Right lobe of liver (tissue), 6 donors: ENCODE measurements at places on chromosomes 7 and 10.

DNA sequence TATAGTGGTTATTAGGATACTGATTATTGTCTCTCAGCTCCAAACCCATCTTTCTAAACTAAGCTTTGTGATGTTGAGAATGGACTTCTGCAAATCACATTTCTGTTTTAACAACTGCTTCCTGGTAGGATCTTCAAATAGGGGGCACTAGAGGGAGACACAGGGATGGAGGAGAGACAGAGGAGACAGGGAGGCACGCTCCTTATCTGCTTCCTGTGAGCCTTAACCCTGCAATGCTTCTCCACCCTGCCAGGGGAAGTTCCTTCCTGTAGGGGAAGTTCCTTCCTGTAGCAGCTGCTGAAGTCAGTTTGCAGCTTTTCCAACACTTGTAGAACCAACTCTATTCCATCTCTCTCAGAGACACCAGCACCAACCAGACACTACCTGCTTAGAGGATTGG is 847.2 kb downstream of the CCSER2 start:
- H3K4me3 ChIP-seq = no peak overlapping the region
- H3K27me3 ChIP-seq = no peaks in the 10 kb centered on the region
- no peaks in the 10 kb centered on the region for H3K4me1 ChIP-seq
- no peaks in the 10 kb centered on the region for H3K36me3 ChIP-seq
- no peak overlapping the region for H3K27ac ChIP-seq

- no peaks in the 10 kb centered on the region for H3K36me3 ChIP-seq
- H3K4me3 ChIP-seq = no peak overlapping the region
- H3K27me3 ChIP-seq = no peaks in the 10 kb centered on the region
- peaks cover 7% of the 10 kb centered on the region for H3K4me1 ChIP-seq
Measured at GRCh38 chr10:6400821-6401465, 179.1 kb downstream of the PRKCQ start.

- H3K4me3 ChIP-seq = no peak overlapping the region
- peak overlapping the region; percentile 35 for H3K27ac ChIP-seq
- no peaks in the 10 kb centered on the region for H3K4me1 ChIP-seq
Measured at GRCh38 chr7:16264036-16264819, 157.1 kb downstream of the CRPPA start.

- DNase-seq = no peak
- no peak overlapping the region for H3K4me3 ChIP-seq
- H3K27ac ChIP-seq = no peak overlapping the region
- no peaks in the 10 kb centered on the region for H3K36me3 ChIP-seq
Measured at GRCh38 chr7:40815512-40815911, 680.7 kb downstream of the SUGCT start.

DNA sequence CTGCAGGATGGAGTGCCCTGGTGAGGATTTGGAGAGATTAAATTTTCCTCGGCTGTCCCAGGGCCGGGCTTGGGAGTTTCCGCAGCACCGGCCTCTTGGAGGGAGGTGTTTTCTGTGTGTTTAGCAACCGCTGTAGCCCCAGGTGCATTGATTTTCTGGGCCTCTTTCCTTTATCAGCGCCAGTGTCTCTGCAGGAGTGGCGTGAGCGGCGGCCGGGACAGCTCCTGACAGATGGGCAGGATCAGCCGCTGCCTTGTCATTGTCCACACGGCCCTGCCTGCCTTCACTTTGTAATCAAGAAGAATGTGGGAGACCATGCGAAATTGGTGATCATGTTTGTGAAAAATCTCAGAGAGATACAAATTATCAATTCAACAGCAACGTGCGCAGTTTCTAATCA is 32.4 kb downstream of the NKX6-2 start:
- no peak overlapping the region for H3K27ac ChIP-seq
- no peaks in the 10 kb centered on the region for H3K27me3 ChIP-seq
- H3K36me3 ChIP-seq = no peaks in the 10 kb centered on the region

DNA sequence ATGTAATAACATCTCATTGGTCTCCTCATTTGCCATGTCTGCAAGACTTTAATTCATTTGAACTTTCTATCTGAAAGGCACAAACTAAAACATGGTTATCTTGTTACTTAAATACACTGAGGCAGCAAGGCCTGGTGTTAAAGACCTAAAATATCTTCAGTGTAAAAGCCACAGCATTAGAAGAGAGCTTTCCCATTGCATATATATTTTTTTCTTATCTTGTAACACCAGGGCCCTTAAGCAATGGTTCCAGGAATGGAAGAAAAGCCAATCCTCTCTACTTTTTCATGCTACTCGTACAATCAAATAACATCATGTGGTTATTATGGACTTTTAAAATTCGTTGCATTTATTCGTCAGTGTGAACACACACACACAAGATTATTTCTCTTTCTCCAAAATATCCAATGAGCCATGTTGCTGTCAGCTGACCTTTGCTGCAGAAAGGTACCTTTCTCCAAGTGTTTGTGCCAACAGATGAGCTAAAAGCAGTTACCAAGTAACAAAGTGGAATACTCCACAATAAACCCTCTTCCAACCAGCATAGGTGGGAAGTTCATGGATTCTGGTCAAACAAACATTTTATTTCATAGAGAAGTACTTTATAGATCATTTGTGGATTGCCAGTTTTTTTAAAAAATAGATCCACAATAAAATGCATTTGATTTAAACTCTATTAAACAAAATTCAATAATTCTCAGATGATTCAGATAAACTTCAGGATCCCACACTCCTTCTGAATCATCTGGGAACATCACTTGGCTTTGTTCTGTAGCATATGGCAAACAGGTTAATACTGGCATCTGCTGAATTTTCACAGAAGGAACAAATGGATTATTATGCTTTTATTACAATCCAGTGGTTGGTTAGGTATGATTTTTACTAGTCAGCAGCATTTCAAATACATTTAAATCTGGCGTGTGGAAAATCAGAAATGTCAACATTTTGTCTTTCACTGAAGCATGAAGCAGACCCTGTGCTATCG is 63.3 kb upstream of the AGBL3 start:
- no peaks in the 10 kb centered on the region for H3K4me1 ChIP-seq
- H3K4me3 ChIP-seq = no peak overlapping the region
- H3K36me3 ChIP-seq = no peaks in the 10 kb centered on the region
- H3K27me3 ChIP-seq = no peaks in the 10 kb centered on the region
- H3K27ac ChIP-seq = no peak overlapping the region

GRCh38 chr7:97272237-97272975 is 154.9 kb downstream of the SDHAF3 start:
- H3K4me3 ChIP-seq = no peak overlapping the region
- no peak for DNase-seq
- no peaks in the 10 kb centered on the region for H3K4me1 ChIP-seq
- H3K27me3 ChIP-seq = no peaks in the 10 kb centered on the region
- H3K36me3 ChIP-seq = no peaks in the 10 kb centered on the region
- H3K27ac ChIP-seq = no peak overlapping the region

GRCh38 chr10:105844241-105844640 is 1203.2 kb downstream of the SORCS3 start:
- H3K36me3 ChIP-seq = no peaks in the 10 kb centered on the region
- H3K4me1 ChIP-seq = no peaks in the 10 kb centered on the region
- no peak overlapping the region for H3K27ac ChIP-seq
- no peak for DNase-seq

- no peak for DNase-seq
- no peaks in the 10 kb centered on the region for H3K27me3 ChIP-seq
- H3K4me3 ChIP-seq = no peak overlapping the region
- H3K4me1 ChIP-seq = no peaks in the 10 kb centered on the region
- H3K36me3 ChIP-seq = no peaks in the 10 kb centered on the region
- H3K27ac ChIP-seq = no peak overlapping the region
Measured at GRCh38 chr7:30413864-30414263, 64.7 kb downstream of the NOD1 start.

DNA sequence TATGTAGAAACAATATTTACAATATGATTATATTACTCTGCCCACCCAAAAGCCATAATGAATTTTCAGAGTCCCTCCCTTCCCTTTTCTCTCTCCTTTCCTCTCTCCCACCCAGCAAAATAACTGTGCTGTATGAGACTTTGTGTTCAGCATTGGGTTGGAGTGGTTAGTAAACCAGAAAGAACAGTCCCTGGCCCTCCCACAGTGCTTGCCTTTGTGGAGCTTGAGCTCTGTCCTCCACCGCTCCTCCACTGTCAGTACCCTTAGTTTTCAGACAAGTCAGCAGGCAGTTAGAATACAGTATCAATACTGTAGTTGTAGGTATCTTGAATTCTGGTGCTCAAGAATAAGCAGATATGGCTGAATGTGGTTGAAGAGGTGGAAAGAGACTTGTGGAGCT is 92.7 kb downstream of the CDK14 start:
- H3K4me1 ChIP-seq = no peaks in the 10 kb centered on the region
- H3K36me3 ChIP-seq = no peaks in the 10 kb centered on the region
- H3K27ac ChIP-seq = no peak overlapping the region
- DNase-seq = no peak
- H3K4me3 ChIP-seq = no peak overlapping the region

DNA sequence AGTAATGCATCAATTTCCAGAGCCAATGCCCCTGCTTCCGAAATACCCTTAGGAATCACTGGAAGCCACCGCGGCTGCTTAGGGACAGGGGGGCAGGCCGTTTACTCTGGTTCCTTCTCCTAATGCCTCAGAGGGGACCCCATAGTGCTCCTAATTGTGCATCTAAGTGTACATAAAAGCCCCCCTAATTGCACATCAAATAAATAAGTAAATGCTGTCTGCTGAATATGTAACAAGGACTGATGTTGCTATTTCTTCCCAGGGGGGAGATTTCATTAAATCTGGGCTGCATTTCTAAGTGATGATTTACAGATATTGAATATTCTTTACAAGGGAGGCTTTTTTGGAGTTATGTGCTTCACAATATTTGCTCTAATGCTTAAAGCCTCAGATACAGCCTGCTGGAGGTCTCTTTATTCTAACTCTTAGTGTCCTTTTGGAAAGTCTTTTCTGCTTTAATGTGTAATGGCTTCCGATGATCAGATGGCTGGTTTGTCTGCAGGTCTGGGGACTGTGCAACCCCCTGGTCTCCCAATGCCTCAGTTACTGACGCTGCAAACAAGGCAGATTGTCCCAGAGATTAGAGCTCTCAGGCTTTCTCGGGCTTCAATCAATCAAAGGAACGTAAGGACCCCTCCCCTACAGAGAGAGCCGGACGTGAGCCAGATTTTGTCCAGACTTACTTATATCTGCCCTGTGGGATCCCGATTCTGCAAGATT is 143.0 kb downstream of the PRPF18 start:
- no peak for DNase-seq
- no peaks in the 10 kb centered on the region for H3K4me1 ChIP-seq
- no peak overlapping the region for H3K27ac ChIP-seq
- no peaks in the 10 kb centered on the region for H3K27me3 ChIP-seq

GRCh38 chr7:112120696-112121217 is 85.4 kb downstream of the DOCK4 start:
- no peak overlapping the region for H3K4me3 ChIP-seq
- H3K36me3 ChIP-seq = no peaks in the 10 kb centered on the region
- peaks cover 12% of the 10 kb centered on the region for H3K4me1 ChIP-seq
- no peak overlapping the region for H3K27ac ChIP-seq
- no peaks in the 10 kb centered on the region for H3K27me3 ChIP-seq

GRCh38 chr7:121744319-121744718 is 128.6 kb upstream of the PTPRZ1 start:
- H3K27ac ChIP-seq = no peak overlapping the region
- H3K27me3 ChIP-seq = no peaks in the 10 kb centered on the region
- H3K4me3 ChIP-seq = no peak overlapping the region
- no peaks in the 10 kb centered on the region for H3K36me3 ChIP-seq
- no peak for DNase-seq

GRCh38 chr7:31108097-31108657 is 56.1 kb downstream of the ADCYAP1R1 start:
- H3K4me1 ChIP-seq = no peaks in the 10 kb centered on the region
- DNase-seq = no peak
- no peaks in the 10 kb centered on the region for H3K36me3 ChIP-seq

- H3K27me3 ChIP-seq = no peaks in the 10 kb centered on the region
- H3K27ac ChIP-seq = no peak overlapping the region
- peak; percentile 50 for DNase-seq
- H3K4me1 ChIP-seq = no peaks in the 10 kb centered on the region
- no peaks in the 10 kb centered on the region for H3K36me3 ChIP-seq
Measured at GRCh38 chr7:170551-171363, 21.6 kb upstream of the FAM20C start.

GRCh38 chr10:23096802-23097549 is 1.6 kb downstream of the MSRB2 start:
- peak overlapping the region; percentile 85 for H3K27ac ChIP-seq
- peak overlapping the region; percentile 77 for H3K4me3 ChIP-seq

DNA sequence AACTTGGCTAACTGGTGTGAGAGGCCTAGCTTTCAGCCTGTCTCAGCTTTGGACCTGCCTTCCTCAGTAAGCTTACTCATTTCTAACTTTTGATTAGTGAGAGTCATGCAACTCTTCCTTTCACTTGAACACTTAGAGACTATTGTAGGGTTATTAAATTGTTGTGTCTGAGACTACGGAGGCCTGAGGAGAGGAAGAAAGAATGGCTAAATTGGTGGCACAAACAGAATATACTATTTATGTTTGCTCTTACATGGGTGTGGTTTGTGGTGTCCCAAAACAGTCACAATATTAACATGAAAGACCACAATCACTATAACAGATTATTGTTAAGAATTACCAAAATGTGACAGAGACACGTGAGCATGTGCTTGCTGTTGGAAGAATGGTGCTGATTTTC is 82.1 kb downstream of the TRIM24 start:
- H3K36me3 ChIP-seq = no peaks in the 10 kb centered on the region
- H3K27ac ChIP-seq = no peak overlapping the region
- no peaks in the 10 kb centered on the region for H3K4me1 ChIP-seq
- H3K27me3 ChIP-seq = no peaks in the 10 kb centered on the region
- DNase-seq = no peak

DNA sequence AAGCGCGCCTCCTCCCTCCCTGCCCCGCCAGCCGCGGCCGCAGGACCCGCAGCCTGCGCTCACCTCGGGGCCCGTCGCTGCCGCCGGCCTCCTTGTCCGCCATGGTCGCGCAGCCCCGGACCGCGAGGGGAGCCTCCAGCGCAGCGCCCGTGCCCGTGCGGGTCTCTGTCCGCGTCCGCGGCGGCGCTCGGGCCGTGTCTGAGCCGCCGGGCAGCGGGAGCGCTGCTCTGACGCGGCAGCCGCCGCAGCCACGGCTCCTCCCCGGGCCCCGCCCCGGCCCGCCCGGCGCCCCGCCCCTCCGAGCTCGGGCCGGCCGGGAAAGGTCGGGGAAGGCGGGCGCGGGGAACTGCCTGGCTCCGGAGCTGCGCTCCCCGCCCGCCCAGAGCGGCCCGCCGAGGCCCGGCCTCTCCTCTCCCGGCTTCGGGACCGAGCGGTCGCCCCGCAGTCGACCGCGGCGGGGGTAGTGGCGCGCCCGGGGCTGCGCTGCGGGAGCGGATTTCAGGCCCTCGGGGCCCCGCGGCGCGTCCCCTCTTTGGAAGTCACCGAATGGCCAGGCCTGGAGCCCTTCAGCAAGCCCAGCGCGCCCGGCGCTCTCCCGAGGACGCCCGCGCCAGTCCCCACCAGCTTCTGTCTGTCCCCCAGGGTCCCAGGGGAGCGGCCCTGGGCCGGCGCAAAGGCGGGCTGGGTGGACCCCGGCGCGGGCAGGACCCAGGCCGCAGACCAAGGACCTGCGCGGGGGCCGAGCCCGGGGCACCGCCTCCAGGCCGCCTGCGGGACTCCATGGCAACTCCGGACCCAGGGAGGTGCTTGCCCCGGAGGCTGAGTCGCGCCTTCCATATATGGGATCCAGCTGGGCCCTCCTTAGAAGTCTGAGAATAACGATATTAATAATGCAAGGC is at the start of gene HSPA12A:
Gene HSPA12A, minus strand, starts transcription at position 200 of the 899 bp plus-strand sequence. Its CDS starts 97 bp downstream, at position 103.
- H3K4me1 ChIP-seq = peaks cover 11% of the 10 kb centered on the region
- H3K27ac ChIP-seq = peak within 1 kb of the TSS; percentile 85
- H3K4me3 ChIP-seq = peak within 1 kb of the TSS; percentile 70
- no peaks in the 10 kb centered on the region for H3K27me3 ChIP-seq
- H3K36me3 ChIP-seq = no peaks in the 10 kb centered on the region
- DNase-seq = peak; percentile 82
